ENCODE measurements at places on chromosomes 13 and 19.

DNA sequence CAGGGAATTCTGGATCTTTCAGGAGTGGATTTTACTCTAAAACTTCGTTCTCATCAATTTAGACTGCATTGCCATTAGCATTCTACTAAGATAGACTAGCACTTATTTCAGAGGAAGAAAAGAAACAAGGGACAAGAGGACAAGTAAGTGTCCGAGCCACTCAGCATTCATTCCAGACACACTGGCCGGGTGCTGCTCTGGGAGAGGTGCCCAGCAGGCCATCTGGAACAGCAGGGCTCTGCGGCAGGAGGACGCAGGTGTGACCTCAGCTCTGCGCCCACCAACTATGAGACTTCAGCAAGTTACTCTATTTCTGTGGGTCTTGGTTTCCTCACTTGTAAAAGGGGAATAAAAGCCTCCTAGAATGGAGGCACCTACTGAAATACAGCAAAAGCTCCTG is 4.2 kb downstream of the EPS15L1 start:
- DNase-seq = no peak

DNA sequence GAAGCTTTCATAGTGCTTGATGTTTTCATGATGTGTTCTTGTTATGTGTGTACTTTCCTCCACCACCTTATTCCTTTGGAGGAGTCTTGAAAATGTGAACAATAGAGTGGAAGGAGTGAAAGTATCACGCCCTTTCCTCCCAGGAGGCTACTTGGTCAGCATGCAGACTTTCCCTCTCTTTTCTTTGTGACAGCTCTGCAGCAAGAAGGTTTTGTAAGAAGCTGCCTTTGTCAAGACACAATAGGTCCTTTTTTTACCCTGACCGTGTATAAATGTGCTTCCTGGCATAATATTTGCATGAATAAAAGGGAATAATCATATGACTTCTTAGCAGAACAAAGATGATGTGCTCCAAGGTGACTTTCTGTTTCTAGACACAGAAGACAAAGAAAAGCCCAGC is 882.6 kb upstream of the SLITRK5 start:
- no peak for DNase-seq

DNA sequence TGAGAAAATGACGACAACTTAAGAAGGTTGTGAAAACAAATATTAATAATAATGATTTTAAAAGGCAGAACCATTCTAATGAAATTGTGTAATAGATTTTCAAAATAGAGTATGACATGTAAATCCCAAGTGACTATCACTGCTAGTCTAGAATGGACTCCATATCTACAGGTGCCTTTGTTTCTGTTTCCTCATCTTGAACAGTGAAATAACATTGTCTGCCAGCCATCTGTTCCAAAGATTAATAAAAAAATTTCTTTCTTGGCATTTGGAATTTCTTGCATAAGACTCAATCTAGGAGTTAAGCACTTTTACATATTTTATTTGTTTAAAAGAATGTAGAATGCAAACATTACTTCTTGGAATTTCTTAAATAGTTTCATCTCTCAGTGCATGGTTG is 520.1 kb upstream of the ARGLU1 start:
- no peak for DNase-seq

GRCh38 chr13:101018720-101019119 is 344.1 kb upstream of the TMTC4 start:
- DNase-seq = no peak

DNA sequence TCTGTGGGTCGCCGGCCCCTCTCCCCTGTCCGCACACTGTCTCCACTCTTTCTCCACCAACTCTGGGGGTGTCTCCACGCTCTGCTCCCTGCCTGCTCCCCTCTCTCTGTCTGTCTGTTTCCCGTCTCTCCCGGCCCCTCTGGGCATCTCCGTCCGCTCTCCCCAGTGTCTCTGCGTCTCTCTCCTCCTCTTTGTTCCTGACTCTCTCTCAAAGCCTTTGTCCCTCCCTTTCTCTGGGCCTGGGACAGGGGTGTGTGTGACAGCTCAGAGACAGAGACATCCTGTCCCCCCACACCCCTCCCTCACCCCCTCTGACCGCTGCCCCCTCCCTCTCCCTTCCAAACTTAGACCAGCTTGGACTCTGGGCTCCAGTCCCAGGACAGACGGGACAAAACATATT is 668 bp upstream of the SBK3 start:
- DNase-seq = no peak

DNA sequence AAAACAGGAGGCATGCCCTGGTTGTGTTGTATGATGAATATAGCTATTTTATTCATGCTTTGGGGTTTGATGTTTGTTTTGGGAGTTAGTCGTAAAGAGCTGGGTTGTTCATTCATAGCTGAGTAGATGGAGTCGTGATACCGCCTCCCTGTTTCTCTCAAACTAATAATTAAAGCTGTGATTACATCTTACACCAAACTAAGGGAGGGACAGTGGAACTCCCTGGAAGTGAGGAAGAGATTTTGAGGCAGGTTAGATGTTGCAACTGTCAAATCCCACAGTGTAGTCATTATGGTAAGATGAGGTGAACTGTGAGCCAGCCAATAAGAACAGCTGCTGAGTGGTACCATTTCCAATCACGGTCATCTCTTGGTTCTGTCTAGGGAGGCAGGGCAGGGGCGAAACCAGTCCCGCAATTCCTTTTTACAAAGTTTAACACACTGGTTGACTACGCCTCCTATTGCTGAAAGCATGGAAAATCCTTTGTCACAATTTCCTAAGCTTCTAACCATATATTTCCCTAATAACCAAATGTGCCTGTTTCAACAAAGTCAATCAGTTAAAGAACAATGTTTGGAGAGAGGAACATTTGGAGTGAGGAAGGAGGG is 207.6 kb upstream of the SERP2 start:
- no peak for DNase-seq

- DNase-seq = no peak
Measured at GRCh38 chr19:7013678-7014077, 7.6 kb downstream of the MBD3L2B start.

DNA sequence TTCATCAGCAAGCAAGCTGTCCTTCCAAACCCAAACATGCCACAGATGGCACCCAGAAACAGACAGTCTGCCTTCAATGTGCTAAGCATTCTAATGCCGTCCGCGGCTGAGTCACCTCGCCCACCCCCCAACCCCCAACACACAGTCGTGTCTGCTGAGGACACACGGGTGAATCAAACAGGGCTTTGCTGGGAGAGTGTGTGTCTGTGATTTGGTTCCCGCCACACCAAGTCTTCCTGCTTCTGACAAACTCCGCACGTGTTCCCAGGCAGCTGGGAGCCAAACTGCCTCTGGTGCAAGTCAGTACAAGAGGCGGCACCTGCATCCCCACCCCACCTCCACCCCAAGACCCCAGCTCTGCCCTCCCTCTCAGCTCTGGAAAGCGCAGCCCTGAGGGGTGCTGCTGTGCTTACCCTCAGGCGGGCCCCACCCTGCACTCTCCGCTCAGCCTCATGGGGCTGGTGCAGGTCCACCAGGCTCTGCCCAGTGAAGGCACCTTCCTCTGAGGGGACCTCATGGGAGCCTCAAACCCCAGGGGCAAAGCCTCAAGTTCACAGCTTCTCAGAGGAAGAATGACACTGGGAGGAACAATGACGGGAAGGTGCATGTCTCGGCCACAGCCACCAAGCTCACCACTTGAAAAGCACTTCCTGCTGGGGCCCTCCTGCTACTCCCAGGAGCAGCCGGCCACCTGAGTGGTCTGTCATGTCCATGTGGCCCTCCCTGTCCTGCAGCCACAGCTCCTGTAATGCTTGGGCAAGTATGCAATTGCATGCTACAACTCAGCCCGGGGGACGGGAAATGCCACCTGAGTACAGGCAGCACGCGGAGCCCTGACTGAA is 15.0 kb upstream of the SLC35E1 start:
- no peak for DNase-seq

Data from NCI-H1694 (cell line).